Esophagus muscularis mucosa (tissue), 4 donors: ENCODE measurements at places on chromosomes 1 and 21. TPM values are rescaled to one million over a fixed set of nuclear protein-coding genes. Genes with fewer than 3 reads are reported as not detected.

The APOBEC4 gene
- not detected for total RNA-seq

The SGIP1 gene
- 9.1 TPM for total RNA-seq

The DMBX1 gene
- not detected for total RNA-seq

The RIPPLY3 gene
- total RNA-seq, result not detected

The SPATC1L gene
- 22.0 TPM for total RNA-seq

The RHCE gene
- total RNA-seq, result not detected

The FLVCR1 gene
- total RNA-seq, result 4.1 TPM

The CFAP107 gene
- total RNA-seq, result not detected

The HMCN1 gene
- 87.9 TPM for total RNA-seq

The SAMSN1 gene
- 2.9 TPM for total RNA-seq

The CRNN gene
- total RNA-seq, result not detected

The SERTAD4 gene
- total RNA-seq, result 1.8 TPM

The MORN1 gene
- 9.8 TPM for total RNA-seq

GRCh38 chr1:62045574-62045973 is 149.1 kb upstream of the L1TD1 start:
- no peaks in the 10 kb centered on the region for H3K27me3 ChIP-seq
- no peaks in the 10 kb centered on the region for H3K36me3 ChIP-seq
- no peak for DNase-seq
- no peak overlapping the region for H3K27ac ChIP-seq
- no peak overlapping the region for H3K4me3 ChIP-seq

GRCh38 chr1:220828179-220828490 is 41.4 kb downstream of the MTARC1 start:
- H3K4me3 ChIP-seq, result no peak overlapping the region
- no peak for DNase-seq
- no peaks in the 10 kb centered on the region for H3K36me3 ChIP-seq
- H3K4me1 ChIP-seq, result peaks cover 50% of the 10 kb centered on the region

GRCh38 chr1:7616076-7616832 is 154.8 kb upstream of the VAMP3 start:
- no peaks in the 10 kb centered on the region for H3K27me3 ChIP-seq
- H3K27ac ChIP-seq, result no peak overlapping the region
- peaks cover 8% of the 10 kb centered on the region for H3K4me1 ChIP-seq

DNA sequence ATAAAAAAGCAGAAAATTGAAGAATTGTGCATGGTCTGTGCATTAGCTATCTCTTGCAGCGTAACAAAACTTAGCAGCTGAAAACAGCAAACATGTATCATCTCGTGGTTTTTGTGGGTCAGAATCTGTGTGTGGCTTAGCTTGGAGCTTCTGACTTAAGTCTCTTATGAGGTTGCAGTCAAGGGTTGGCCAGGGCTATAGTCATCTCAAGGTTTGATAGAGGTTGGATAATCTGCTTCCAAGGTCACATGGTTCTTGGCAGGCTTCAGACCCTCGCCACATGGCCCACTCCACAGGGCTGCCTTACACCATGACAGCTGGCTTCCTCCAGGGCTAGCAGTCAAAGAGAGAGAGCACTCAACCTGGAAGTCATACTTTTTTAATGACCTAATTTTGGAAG is 35.9 kb downstream of the CNST start:
- no peak for DNase-seq
- H3K4me3 ChIP-seq, result no peak overlapping the region
- H3K27ac ChIP-seq, result no peak overlapping the region

DNA sequence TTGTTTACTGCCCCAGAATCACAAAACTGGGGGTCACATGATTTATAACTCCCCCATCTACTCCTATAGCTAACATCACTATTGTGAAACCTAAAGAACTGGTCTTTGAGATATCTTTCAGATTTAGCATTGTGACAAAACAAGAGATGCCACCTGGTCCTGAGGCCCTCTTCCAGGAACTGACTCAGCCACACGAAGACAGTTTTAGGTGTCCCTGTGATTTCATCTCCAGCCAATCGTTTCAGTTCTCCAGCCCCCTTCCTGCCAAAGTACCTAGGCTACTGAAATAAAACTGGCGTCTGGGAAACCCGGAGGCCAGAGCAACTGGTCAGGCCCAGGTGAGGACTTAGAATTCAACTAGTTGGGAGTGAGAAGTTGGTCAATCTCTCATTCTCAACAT is 36.6 kb downstream of the TBX19 start:
- peaks cover 2% of the 10 kb centered on the region for H3K36me3 ChIP-seq
- no peak overlapping the region for H3K27ac ChIP-seq
- no peaks in the 10 kb centered on the region for H3K27me3 ChIP-seq
- no peak for DNase-seq
- no peak overlapping the region for H3K4me3 ChIP-seq

DNA sequence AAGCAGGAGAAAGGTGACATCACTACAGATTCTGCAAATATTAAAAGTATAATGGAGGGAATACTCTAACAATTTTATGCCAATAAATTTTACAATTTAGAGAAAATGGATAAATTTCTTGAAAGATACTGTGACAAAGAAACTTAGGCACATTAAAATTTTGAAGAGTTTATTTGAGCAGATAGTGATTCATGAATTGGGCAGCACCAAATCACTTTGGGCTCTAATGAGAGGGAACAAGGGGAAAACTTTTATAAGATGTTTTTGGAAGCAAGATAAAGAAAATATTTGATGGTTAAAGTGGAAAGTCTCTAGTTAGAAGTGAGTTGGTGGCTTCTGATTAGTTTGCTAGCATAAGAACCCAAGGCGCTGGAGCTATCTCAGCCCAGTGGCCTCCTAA is 55.2 kb upstream of the FMN2 start:
- no peak overlapping the region for H3K27ac ChIP-seq
- H3K27me3 ChIP-seq, result no peaks in the 10 kb centered on the region
- H3K36me3 ChIP-seq, result no peaks in the 10 kb centered on the region
- DNase-seq, result no peak
- H3K4me1 ChIP-seq, result no peaks in the 10 kb centered on the region

- H3K4me3 ChIP-seq, result no peak overlapping the region
- no peaks in the 10 kb centered on the region for H3K4me1 ChIP-seq
- no peaks in the 10 kb centered on the region for H3K27me3 ChIP-seq
- no peak for DNase-seq
Measured at GRCh38 chr1:81358151-81358550, 442.6 kb upstream of the ADGRL2 start.

GRCh38 chr1:65278376-65279069 is 30.8 kb upstream of the DNAJC6 start:
- H3K4me1 ChIP-seq, result peaks cover 8% of the 10 kb centered on the region
- no peak overlapping the region for H3K4me3 ChIP-seq
- H3K27ac ChIP-seq, result no peak overlapping the region
- no peaks in the 10 kb centered on the region for H3K36me3 ChIP-seq
- H3K27me3 ChIP-seq, result no peaks in the 10 kb centered on the region

DNA sequence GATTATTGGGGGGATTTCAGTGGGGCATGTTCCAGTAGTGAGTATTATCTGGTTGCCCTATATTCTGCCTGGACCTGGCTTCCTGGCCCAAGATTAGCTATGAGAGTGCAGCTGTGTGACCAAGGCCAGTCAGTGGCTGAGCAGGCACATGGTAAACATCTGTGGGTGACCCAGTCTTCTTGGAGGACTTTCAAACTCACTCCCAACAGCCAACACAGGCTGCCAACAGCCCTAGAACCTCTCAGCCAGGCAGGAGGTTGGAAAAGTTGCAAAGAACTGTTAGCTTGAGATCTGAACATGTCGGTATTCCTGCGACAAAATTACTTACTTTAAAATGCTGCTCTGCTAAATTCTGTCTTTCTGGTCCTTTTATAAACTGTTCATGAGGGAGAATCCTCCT is 192.4 kb downstream of the TGFBR3 start:
- no peak for DNase-seq
- no peaks in the 10 kb centered on the region for H3K27me3 ChIP-seq
- H3K4me1 ChIP-seq, result peaks cover 41% of the 10 kb centered on the region
- H3K4me3 ChIP-seq, result no peak overlapping the region
